ENCODE measurements at places on chromosomes 1 and 21.

DNA sequence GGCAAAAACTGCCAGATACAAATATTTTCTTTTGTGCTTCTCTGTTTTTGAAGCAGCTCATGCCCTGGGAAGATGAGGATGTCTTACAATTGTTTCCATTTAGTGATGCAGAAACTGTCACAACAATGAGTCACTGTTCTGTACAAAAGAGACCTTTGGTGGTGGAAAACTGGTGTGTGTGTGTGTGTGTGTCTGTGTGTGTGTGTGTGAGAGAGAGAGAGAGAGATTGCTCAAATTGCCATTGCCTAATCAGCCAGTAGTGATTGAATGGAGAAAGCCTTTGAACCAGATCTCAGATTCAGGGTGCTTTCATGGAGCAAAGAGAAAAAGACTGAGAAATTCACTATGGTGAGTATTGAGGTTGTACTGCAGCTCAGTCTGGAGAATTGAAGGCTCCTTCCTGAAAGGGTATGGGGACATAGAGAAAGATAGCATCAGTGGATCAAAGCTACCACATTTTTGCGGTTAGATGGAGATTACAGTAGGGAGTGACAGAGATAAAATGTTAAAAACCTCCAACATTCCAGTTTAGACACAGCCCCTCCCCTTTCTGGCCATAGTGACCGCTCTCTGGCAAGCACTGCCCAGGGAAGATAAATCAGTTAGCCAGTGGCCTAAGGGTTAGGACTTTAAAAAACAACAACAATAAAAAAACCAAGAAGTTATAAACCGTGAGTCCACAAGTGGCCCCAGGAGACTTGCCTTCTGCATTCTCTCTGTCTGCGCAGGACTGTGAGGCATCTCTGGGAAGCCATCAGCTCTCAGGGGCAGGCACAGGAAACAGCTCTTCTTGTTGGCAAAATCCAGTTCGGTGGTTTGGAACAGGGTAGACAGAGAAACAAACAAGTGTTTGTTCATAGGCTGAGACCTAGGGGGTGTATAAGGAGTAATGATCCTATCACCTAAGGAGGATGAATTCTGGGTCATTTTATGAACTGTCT is 406.5 kb downstream of the DUSP10 start:
- DNase-seq, result no peak

DNA sequence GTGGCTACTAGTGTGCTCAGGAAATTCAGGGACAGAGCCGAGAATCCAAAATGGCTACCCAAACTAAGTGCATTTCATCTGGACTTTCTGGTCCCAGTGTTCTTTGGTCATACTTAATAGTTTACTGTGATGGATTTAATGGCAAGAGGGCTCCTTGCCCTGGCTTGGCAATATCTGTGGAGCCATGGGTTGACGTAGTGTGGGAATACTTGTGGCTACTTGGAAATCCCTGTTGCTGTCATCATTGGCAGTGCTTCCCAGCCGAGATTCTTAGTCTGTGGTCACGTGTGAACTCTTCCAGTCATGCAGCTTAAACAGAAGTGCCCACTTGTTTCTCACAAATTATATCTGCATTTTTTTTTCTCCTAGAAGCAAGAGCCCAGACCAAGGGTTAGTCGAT is 198.9 kb downstream of the HS2ST1 start:
- DNase-seq, result no peak

DNA sequence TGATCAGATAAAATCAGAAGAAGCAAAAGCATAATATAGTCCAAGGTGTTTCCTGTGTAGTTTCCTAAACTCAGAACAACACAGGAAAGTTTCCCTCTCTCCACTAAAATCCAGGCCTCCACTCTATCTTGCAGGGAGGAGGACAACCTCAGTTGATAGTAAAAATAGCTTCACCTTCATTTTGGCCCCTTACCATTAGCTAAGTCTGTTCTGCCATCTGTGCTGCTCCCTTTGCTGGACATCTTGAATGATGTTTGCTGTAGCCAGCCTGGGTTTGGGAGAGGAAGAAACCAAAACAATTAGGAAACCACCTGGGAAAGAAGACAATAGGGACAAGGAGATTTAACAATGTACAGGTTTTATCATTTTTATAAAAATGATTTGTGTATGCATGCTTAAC is 18.6 kb downstream of the DCAF8 start:
- DNase-seq, result no peak

GRCh38 chr1:51175278-51175677 is 60.8 kb upstream of the RNF11 start:
- no peak for DNase-seq

GRCh38 chr1:93552741-93553455 is 105.0 kb downstream of the FNBP1L start:
- DNase-seq, result peak; percentile 29
